H54 (cell line): ENCODE measurements at places on chromosomes 5 and 9.

- no peak for DNase-seq
Observed at GRCh38 chr9:20726144-20726543, 42.1 kb downstream of the FOCAD start.

GRCh38 chr5:28947865-28948264, 1909.5 kb upstream of the CDH9 start:
- no peak for DNase-seq

DNA sequence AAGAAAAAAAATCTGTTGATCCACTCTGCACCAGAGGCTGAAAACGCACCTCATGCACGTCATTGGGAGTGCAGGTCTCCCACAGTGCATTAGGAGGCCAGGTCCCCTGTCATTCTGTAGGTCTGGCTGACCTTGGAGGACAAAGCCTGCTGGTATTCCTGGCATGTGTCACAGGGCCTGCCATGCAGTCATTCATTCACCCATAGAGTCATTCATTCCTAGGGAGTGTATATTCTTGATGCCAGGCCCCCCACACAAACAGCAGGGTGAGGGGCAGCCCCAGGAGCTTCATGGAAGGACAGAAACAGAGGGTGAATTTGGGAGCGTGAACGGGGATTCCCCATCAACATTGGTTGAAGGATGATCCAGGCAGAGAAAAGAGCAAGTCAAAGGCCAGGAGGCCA, 2.2 kb downstream of the GBGT1 start:
- no peak for DNase-seq

GRCh38 chr9:109037946-109038715, 24.8 kb upstream of the CTNNAL1 start:
- no peak for DNase-seq

DNA sequence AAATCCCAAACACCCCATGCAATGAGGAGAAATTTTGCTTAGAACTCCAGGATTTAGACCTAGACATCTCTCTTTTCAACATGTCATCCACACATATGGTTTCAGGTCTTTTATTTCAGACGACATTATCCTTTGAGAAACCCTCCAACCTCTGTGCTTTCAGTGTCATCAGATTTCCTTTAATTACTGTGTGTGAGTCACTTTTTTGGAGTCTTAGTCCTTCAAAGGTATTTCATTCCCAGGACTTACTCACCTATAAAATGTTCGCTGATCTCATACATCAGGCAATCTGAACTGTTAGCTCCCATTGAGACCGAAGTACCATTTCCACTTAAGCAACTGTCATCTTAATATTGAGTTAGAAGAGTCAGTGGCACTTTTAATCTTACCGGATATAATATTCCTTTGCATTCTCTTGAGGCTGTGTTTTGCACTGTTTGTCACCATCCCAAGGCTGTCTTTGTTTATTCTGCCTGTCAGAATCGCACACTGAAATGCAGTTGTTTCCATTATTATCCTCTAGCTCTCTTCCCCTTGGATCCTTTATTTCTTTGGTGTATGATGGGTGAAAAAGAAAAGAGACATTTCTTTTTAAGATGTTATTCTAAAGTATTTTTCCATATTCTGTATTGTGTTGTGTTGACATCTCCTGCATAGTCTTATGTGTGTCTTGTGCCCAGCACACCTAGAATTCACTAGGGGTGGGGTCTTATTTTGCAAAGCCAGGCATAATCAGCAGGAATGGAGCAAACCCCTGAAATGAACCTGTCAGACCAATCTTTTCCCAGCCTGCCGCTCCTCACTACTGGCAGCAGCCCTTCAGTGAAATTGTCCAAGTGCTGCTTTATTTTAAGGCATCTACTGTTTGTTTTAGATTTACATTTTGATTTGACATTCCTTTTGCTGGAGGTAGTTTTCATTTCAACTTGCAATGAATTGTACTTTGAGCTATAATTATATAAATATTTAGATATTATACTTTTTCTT, 155.4 kb downstream of the PAM start:
- DNase-seq = peak; percentile 3

- no peak for DNase-seq
Observed at GRCh38 chr9:98415782-98416181, 160.3 kb upstream of the TBC1D2 start.

GRCh38 chr5:56330806-56331205, 97.7 kb upstream of the ANKRD55 start:
- no peak for DNase-seq

- DNase-seq = no peak
Observed at GRCh38 chr9:27699621-27700020, 126.3 kb upstream of the C9orf72 start.
